Activated CD4-positive, alpha-beta T cell treated with anti-CD3 and anti-CD28 coated beads, Interleukin-2, amount 10 ng/mL, durations not matched to agents 24 days and 14 days (primary cell): ENCODE measurements at places on chromosomes 6 and 20. TPM values are rescaled to one million over a fixed set of nuclear protein-coding genes. Genes with fewer than 3 reads are reported as not detected.

The ASXL1 gene
- 126 and 142 TPM in 2 replicates for total RNA-seq

GRCh38 chr6:161035182-161035980 is 43.8 kb downstream of the MAP3K4 start:
- DNase-seq: no peak

- no peak for DNase-seq
Measured at GRCh38 chr20:37259031-37259430, 2.6 kb downstream of the GHRH start.

GRCh38 chr6:89250239-89250638 is 33.1 kb upstream of the GABRR1 start:
- no peak for DNase-seq

DNA sequence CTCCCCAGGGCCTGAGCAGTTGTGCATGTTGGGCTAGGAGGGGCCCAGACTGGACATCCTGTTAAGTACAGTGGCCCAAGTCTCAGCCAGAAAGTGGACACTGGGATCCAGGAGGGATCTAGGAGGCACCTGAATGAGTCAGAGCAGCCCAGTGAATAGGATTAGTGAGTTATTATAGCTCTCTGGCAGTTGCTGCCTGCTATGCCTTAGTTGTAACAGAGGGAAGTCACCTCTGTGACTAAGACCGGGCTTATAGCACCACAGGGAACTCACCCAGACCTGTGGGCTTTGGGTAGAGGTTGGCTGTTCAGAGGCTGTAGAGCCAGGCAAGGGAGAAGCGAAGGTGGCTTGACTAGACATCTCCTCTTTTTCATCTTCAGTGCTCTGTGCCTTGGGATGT is 39.0 kb upstream of the AAR2 start:
- DNase-seq: no peak

The GRIK2 gene
- not detected in 2 replicates for total RNA-seq

DNA sequence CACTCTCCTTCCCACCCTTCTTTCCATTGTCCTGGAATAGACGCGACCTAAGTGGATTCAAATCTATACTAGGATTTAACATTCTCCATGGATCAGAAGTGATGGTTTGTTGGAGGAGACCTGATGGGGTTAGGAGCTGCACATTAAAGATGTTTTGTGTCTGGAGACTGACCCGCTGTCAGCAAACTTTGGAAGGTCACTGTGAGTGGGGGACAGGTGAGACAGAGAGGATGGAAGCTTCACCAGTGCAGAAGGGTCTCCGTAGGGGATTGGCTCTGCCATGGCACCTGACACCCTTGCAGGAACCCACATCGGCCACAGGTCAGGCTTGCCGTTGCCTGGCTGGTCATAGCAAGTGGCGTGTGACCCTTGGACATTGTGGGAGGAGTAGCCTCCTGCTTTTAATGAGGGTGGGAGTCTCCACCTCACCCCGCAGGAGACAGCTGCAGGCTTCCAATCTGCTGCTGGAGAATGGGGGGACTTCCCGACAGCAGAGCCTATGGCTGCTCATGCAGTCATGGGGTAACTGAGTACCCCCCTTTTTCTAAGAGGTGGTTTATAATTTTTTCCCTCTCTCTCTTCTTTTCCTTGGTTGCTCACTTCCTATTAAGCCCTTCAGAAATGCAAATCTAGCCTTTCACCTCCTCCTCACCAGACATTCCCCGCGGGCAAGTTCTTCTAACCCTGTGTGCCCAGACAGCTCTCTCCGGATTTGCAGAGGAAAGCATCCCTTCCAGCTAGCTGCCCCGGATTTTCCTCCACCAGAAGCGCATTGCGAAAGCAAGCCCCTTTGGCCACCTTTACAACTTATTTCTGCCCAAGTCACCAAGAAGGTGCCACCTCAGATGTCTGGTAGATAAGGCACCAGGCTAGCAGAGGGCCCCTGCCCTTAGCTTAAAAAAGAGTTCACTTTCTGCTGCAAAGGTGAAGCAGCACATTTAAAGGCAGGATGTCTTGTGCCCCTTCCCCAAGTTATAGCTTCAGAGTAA is 53.5 kb downstream of the DACT2 start:
- DNase-seq: no peak

DNA sequence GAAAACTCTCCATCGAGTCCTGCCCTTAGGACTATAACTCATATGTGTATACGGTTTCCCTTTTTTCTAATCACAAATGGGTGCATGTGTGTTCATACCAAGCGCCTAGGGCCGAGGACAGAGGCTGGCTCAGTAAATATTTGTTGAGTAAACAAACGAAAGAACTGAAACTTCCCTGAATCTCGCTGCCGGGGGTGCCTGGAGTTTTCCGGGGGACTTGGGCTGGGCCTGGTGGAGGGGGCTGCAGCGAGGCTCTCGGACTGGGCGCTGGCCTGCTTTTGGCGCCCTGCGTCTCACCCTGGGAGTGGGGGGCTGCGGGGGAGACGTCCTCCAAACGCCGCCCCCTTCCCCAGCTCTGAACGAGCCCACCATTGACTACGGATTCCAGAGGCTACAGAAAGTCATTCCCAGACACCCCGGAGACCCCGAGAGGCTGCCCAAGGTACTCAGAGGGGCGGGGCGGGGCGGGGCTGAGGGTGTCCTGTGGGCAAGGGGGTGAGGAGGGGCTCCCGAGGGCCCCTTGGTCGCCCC is 49.0 kb downstream of the CPXM1 start:
- no peak for DNase-seq

DNA sequence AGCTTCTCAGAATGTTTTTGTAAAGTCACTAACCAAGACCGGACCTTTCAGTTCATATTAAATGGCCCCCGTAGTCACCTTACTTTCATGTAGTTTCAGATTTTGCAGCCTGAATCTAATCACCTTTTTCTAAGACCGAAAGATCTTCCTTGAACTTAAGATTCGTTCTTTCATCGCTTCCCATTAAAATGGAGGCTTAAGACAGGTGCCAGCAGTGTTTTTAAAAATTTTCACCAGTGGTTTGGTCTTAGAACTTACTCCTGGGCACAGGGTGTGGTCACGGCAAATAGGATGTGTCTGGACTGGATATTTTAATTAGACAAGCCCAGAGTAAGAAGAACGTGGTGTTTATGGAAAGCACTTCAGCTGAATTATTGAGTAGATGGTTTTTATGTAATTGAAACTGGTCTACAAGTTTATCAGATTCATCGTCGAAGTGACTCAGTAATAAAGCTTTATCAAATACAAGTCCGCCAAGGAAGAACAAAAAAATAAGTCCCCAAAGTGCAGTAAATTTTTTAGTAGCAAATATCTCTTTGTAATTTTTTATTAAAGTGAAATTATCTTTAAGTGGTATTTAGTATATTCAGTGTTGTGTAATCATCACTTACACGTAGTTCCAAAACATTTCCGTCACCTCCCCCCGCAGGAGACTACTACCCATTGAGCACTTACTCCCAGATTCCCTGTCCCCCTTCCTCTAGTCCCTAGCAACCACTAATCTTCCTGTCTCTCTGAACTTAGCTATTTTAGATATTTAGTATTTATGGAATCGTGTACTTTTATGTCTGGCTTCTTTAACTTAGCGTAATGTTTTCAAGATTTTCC is 868 bp downstream of the SRSF3 start:
- DNase-seq: peak; percentile 74

GRCh38 chr6:131660195-131660594 is 23.1 kb downstream of the ENPP3 start:
- no peak for DNase-seq

DNA sequence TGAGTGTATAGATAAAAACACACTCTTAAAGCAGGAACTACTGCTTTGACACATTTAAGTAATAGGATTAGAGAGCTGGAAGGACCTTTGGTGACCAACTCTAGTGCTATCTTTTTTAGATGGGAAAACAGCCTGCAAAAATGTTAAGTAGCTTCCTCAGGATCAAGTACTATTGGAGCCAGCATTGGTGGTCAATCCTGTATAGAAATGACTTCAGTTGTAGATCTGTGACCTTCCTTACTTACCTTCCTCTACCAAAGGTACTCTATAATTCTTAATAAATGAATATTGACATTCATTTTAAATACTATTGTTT is 18.7 kb downstream of the KCNQ5 start:
- DNase-seq: peak; percentile 19

DNA sequence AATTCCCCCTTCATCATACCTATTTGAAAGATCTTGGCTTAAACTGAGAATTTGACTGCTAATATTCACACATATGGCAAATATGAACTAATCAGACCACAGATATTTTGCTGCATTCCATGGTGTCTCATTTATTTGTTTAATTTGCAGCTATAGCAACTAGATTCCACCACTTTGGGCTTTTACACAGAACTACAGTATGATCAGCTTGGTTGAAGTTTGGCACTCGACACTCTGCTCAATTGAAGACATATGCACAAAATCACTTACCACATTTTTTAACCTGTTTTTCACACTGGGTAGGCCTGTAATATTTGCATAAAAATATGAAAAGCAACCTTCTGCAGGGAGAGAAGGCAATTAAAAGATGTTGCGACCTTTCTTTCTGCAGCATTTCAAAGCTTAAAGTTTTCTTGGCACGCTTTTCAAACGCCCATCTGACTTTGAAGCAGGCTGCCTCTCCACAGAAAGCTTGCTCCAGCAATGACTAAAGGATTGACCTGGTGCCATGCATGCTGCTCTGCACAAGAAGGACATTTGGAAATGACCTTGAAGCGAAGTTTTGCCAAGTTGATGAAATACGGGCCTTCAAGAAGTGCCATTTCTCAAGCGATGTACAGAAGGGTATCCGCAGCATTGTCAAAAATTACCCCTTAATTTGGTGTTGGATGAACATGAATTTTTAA is 126.7 kb downstream of the AIG1 start:
- DNase-seq: no peak
